ENCODE measurements at places on chromosomes 6 and 20.

DNA sequence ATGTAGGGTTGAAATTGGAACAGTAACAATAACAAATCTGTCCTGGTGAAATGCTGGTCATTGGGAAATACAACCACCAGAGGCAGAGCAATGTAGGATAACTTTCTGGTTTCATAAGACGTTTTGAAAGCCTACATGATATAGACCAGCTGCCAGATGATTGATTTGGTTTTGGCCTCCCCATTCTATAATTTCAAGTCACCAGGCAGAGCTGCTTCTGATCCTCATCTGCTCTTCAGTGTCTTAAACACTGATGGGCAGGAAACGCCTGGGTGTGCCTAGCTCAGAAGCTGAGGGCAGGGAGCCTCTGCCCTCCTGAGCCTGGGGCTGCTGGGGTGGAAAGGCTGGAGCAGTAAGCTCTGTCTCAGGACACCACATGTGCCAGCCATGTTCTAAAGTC, 24.5 kb downstream of the DHX35 start:
- no peak for DNase-seq

- no peak for DNase-seq
These were observed 14.6 kb downstream of the SLC17A9 start for GRCh38 chr20:62967149-62967501.

DNA sequence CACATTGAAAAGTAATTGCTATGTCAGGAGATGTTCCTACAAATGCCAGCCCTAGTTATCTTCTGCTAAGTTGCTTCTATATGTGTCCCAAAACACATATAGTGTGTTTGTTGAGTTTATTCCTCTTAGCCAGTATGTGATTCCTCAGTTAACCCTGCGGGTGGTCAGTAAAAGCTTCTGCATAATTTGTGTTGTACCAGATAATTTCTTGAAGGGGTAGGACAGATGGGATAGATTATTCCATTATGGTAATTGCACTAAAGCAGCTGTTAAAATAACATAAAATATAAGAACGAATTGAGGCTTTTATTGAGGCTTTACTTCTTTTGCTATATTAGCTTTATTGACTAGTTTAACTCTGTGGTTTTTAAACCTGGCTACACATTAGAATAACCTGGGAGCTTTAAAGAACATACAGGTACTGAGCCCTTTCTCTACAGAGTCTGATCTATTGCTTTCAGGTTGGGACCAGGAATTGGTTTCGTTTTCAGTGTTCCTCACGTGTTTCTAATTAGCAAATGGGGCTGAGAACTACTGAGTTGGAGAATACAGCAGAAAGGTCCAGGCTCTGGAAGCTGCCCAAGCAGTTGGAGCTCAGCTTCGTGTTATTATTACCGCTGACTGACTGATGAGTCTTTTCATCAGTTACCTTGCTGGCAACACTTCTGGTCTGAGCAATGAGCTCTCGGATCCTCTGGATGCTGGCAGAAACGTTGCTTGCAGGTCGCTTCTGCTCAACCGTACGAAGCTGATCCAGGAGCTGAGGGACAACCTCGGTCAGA, 56.9 kb downstream of the FAM229B start:
- DNase-seq = no peak

- DNase-seq = no peak
These were observed 31.7 kb upstream of the RAB22A start for GRCh38 chr20:58277578-58278472.

DNA sequence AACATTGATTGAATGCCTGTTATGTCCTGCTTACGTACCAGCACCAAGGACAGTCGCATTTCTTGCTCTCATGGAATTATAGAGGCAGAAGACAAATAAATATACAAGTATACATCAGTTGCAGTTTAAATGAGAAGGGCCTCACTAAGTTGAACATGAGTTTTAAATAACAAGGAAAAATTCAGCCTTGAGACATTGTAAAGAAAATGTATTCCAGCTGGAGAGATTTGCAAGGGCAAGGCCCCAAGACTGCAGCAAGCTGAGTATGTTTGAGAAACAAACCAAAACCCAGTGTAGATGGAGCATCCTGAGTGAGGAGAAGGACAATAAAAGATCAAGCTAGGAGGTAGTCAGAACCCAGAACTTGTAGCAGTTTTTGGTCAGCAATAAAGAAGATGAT, 123.2 kb upstream of the BMP5 start:
- DNase-seq = no peak

DNA sequence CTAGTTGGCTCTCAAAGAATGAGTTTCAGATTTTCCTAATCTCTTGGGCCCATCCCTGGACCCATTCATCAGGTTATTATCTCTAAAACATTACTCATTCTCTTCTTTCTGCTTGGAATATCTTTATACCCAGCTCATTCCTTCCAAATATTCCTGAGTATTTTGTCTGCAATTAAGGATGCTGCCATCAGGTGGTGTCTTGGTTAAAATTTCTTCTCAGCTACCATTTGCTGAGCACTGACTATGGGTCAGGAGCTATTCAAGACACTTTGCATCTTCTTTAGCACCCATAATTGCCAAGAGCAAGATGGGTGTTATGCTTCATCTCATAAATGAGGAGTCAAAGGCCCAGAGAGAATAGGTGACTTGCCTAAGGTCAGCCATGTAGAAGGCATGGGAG, 8.4 kb downstream of the SUN5 start:
- no peak for DNase-seq

- DNase-seq = no peak
These were observed 97.2 kb downstream of the SYNDIG1 start for GRCh38 chr20:24566656-24567055.

DNA sequence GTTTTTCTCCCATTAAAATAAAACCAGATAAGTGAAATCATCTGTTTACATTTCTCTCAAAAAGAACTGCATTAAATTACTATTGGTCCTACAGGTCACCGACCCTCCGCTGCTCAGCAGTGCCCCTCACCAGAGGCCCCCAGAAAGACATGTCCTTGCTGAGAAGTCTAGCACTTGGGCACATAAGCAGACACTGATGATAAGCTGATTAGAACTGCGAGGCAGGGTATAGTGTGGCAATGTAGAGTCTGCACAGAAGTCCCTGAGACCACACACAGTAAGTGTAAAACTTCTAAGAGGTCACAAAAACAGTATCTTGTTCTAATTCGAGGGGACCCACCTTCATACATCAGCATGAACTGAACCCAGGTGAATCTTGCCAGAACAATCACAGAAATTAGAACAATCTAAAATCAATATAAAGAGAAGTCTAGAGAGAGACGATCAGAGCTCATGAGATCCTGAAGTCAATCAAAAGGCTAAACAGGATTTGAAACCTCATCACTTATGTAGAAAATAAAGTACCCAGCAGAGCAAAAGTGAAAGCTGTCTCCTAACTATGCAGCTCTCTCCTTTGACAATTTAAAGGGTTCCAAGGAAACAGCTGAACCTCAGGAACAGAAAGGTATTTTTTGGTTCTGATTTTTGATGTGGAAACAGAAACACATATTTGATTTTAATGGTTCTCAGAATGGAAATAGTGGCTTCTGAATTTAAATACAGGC, 182.9 kb downstream of the PTPRT start:
- DNase-seq = no peak

- DNase-seq = no peak
These were observed 5.4 kb downstream of the SLC22A23 start for GRCh38 chr6:3451498-3451897.

- no peak for DNase-seq
These were observed 3.2 kb upstream of the PLEKHG1 start for GRCh38 chr6:150596439-150596838.

DNA sequence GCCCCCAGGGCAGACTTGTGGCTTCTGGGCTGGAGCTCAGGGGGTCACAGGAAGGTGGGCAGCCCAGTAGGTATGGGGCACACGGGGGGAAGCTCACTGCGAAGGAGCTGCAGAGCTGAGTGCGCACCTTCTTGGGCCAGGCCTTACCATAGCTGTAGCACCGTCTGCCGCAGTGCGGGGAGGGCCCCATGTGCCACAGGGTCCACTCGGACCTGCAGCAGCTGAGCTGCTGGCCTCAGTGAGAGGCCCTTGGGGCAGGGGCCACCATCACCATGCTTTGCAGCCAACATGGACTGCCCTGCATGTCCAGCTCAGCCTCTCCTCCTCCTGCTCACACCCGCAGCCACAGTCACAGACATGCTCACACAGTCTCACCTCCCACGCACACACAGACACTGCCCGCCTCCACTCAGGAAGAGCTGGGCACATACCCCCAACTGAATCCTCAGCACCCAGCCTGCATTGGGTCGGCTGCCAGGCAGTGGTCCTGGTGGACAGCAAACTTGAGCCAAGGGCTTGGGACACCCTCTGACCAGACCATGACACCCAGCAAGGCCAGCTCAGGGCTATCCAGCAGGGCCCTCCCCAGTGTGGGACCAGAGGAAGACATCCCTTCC, 35.3 kb downstream of the YTHDF1 start:
- no peak for DNase-seq

All from CD4-positive, alpha-beta T cell treated with Interleukin-15 for 1 hour (primary cell).